ENCODE measurements at places on chromosomes 16 and 17.

- no peak for DNase-seq
These were observed 43.8 kb upstream of the ENDOV start for GRCh38 chr17:80371196-80371595.

GRCh38 chr16:51591480-51591879 lies 440.4 kb upstream of the SALL1 start:
- DNase-seq = no peak

DNA sequence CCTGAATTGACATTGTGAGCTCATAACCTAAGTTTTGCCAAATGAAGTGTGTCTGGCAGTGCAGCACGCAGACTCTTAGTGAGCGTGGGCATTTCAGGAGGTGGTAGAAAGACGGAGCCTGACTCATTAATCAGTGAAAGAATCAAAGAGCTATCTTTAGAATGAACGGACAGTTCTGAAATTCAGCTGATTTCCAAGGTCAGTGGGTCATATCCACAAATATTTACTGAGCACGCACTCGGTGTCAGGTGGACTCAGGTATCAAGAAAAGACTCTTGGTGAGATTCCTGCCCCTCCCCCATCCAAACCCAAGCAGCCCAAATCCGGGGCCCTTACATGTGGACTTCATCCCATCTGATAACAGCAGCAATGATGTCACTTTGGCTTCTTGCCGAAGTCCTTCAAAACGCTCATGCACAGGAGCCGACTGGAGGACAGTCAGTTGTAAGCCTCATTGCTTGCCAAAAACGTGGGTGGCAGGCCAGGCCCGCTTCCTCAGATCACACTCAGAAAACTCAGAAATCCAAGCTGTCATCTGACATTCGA lies 185.8 kb downstream of the HS3ST3A1 start:
- no peak for DNase-seq

- no peak for DNase-seq
These were observed 6.8 kb downstream of the ATXN1L start for GRCh38 chr16:71852561-71852960.

GRCh38 chr16:65665586-65665985 lies 543.7 kb upstream of the CDH11 start:
- DNase-seq = no peak

DNA sequence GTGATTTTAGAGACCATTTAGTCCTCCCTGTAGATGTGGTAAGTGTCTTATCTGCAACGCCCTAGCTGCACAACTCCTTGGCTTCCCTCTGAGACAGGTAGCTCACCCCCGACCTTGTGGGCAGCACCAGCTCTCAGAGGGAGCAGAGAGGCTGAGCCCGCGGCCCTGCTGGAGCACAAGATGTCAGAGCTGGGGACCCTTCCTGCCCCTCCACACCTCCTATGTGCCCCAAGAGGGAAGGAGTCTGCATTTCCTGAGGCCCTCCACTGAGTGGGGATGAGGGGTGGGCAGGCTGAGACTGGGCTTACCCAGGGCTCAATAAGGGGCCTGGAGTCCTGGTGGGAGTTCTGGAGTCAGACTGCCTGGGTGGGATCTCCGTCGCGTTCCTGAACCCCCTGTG lies 12.2 kb upstream of the ADGRG1 start:
- DNase-seq = no peak

DNA sequence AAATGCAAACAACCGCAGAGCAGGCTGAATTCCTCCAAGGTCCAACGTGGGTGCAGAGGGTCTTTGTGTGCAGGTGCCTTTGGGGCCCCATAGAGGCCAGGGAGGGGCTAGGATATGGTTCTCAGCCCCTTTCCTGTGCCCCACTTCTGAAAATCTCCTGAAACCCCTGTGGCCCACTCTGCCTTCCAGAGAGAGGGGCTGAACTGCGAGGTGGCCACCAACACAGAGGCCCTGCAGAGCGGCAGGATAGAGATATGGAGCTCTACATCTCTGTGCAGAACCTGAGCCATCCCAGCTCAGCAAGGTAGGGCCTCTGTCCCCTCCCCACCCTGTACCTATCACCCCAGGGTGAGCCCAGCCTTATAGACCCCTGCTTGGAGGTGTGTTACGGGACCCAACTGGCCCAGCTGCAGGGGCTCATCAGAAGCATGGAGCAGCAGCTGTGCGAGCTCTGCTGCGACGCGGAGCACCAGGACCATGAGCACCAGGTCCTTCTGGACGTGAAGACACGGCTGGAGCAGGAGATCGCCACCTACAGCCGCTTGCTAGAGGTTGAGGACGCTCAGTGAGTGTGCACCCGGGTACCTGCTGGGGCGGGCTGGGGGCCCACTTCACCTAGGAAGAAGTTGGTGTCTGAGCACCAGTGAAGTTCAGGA lies 5.5 kb downstream of the USP6 start:
- no peak for DNase-seq

- peak; percentile 57 for DNase-seq
These were observed 709 bp downstream of the STAT5A start for GRCh38 chr17:42288803-42289610.
